DMS79 (cell line): ENCODE measurements at places on chromosomes 12 and 14.

DNA sequence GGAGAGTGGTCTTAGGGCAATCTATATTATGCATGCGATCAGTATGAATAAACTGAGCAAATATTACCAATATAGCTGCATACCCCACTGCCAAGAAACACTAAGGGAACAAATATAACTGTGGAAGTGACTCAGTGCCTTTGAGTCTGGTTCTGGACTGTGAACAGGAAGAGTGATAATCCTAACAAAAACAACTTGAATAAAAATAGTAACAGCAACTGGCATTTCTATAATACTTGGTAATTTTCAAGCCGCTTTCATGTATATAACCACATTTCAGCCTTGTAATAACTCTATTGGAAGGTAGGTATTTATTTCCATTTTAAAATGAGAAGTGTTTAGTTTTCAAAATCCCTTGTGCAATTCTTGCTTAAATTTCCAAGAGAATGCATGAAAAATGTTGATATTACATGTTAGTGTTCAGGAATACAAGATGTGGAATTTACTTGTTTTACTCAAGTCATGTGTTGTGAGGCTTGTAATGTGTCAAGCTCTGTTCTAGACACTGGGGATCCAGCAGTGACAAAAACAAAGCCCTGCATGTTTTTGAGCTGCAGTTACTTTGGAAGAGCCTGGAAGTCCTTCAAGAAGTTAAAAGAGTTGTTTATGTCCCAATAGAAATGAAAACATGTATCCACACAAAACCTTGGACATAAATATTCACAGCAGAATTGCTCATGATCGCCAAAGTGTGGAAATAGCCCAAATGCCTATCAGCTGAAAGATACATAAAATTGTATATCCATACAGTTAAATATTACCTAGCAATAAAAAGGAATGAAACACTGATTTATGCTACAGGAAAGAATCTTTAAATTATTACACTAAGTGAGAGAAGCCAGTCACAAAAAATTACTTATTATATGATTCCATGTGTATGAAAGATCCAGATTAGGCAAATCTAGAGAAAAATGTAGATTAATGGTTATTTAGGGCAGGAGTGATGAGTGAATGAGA lies 338.1 kb upstream of the TMEM132C start:
- DNase-seq: no peak

DNA sequence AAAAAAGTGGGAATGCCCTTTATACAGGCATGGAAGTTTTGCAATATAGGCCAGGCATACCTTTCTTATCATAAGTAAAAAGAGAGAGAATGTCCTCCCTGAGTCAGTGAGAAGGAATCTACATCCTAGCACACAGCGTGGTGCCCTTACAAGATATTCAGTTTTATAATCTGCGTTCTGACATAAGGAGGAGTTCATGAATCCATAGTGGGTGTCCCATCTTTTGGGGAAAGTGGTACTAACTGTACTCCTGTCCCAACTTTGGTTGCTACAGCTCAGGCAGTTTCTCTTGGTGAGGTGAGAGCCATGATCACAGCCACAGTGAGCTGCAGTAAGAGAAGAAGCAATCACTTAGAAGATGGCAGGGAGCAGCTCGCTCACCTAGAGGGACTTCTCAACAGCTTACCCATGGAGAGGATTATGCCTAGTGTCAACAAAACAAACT lies 332.9 kb downstream of the BCAT1 start:
- DNase-seq: no peak

GRCh38 chr14:63345826-63346225 lies 27.1 kb upstream of the GPHB5 start:
- no peak for DNase-seq

DNA sequence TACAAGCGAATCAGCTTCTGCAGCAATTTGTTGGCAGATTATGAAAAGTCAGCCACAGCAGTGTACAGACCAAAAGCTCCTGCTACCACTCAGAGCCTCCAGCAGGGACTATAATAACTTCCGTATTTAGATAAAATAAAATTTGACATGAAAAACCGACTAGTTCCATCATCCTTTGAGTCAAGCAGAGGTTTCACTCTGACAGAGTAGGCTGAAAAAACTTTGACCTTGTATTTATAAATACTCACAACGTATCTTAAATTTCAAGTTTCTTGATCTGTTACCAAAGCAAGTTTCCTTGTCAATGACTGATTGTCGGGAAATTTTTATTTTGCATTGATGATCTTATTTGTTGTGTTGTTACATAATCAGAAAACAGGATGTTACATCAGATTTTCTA lies 283.4 kb downstream of the DAD1 start:
- no peak for DNase-seq

GRCh38 chr12:120689397-120690082 lies 2.6 kb downstream of the MLEC start:
- DNase-seq: no peak

DNA sequence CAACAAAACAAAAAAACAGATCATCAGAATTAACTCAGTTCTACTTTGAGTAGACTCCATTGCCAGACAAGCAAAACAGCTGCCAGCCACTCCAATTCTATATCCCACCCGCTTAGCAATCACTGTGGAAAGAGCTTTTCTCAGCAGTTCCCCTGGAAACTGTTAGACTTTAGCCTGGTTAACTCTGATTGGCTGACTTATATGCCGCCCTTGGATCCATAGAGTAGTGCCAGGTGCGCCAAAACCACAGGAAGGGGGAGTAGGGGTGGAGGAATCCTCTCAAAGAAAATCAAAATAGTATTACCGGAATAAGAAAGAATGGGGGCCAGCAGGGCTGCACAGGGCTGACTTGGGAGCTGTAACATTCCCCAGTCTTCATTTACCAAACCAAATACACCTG lies 5.4 kb upstream of the EML5 start:
- peak; percentile 79 for DNase-seq

DNA sequence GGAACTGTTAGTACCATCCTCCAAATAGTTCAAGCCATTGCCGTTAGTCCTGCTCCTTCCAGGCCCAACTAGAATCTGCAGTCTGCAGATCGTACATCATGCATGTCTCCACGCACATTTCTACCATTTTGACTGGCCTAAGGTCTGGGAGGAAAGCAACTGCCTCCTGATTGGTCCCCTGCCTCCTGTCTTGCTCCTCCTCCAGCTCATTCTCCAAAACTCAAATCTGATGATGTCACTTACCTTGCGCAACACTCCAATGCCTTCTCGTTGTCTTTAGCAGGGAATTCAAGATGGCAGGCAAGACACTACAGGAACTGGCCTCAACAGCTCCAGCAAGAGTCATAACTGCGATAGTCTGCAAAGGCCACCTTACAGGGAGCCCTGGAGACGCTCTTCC lies 9.7 kb upstream of the HCAR1 start:
- no peak for DNase-seq

DNA sequence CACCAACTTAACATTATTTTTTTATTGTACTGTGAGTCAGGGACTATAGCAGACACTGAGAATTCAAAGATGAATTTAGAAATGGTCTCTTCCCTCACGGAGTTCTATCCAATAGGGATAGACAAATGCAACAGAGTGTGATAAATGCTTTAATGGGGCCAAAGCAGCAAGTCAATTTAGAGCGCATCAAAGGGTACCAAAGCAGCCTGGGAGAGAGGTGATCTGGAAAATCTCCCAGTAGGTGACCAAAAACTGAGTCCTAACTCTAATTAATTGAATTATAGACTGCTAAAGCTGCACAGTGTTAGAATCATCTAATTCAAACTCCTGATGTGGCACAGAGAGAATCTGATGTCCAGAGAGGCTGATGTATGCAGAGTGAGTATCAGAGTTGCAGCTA lies 2.6 kb downstream of the LIN7A start:
- DNase-seq: no peak

DNA sequence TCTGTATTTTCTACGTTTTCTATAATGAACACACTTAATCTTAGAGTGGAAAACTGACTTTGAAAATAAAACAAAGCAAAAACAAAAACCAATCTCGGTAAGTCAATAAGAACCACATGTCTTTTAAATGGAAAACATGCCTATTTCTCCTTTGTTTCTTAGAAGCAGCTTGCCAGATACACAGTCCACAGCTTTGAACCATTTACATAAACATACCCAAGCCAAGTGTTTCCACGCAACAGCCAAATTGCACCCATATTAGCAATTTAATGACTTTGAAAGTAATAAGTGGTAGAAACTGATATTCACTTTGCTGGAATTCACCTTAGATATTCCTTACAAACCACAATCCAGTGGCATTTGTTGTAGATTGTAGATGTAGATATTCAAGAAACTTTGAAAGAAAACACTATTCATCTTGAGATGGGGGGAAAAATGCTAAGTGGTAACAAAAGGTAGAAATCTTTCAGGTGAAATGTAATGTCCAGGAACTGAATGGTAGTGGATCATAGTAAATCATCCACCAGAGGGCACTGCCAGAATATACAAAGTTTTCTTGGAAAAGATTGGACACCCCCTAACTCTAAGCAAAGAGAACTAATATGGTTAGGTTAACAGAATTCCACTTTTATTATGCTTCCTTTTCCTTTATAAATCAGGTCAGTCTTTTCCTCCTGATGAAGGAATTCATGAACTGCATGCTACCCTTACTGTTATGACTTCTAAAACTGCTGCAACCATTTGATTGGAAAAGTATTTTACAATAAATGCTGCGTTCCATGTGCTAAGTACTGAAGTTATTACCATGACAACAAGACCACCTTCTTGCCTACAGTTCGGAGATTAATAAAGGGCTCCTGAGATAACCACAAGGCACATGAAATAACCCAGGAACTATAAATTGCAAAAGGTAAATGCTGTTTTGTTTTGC lies 69.8 kb downstream of the RERG start:
- DNase-seq: no peak
